ENCODE measurements at places on chromosomes 3 and 15.

DNA sequence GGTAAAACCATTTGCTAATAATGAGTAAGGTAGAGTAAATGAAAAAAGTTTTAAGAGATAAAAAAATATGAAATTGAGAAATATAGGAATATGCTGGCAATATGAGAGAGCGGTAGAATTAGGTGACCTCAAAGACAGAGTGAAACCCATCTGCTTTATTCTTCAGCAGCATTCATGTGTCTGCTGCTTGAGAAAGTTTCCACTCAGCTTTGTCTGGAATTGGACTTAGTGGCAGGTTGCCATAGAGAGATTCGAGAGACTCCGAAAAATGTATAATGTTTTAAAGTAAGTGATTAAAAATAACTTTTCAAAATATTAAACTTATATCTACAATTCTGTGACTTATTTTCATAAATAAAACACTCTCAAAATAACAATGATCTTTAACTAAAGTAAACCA is 5.0 kb downstream of the SUCNR1 start:
- no peak for DNase-seq

- DNase-seq, result no peak
Observed at GRCh38 chr3:52068730-52069129, 12.4 kb upstream of the DUSP7 start.

- no peak for DNase-seq
Observed at GRCh38 chr3:67118635-67119034, 120.5 kb downstream of the KBTBD8 start.

DNA sequence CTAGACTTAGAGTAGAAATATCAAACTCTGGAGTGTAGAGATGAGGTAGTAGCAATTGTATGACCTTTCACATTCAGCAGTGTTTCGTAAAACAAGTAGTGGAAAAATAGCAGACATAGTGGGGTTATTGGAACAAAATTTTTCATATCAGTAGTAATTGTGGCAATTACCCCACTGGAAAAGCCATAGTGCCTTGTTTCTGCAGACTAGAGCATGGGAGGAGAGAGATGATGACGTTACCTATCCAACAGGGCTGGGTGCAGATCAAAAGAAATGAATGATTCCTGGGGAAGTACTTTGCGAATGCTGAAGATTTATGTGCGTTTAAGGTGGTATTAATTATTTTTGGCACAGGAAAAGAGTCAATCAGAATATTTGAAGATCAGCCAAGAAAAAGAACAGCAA is 147.0 kb upstream of the LRRFIP2 start:
- DNase-seq, result no peak

GRCh38 chr3:23303601-23304217 is 100.6 kb downstream of the UBE2E2 start:
- no peak for DNase-seq

- no peak for DNase-seq
Observed at GRCh38 chr3:129469026-129469425, 29.0 kb downstream of the IFT122 start.

GRCh38 chr3:9617056-9617455 is 32.2 kb upstream of the MTMR14 start:
- DNase-seq, result no peak

DNA sequence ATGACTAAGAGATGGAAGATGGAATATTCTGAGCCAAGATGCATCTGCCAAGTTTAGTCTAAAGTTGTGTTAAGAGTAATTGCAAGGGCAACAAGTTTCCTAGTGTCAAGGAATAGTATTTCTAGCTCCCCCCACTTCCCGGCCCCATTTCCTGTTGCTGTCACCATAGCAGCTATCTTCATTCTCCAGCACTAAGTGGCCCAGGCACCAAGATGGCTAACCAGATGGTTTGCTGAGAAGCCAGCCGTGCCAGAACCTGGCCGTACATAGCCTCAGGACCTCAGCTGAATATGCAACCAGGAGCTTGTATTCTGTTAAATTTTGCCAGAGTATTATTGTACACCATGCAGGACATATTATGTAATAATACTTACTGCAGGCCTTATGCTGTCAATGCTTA is 108.8 kb upstream of the UMPS start:
- DNase-seq, result no peak

- no peak for DNase-seq
Observed at GRCh38 chr3:170511371-170511770, 74.5 kb downstream of the SLC7A14 start.

DNA sequence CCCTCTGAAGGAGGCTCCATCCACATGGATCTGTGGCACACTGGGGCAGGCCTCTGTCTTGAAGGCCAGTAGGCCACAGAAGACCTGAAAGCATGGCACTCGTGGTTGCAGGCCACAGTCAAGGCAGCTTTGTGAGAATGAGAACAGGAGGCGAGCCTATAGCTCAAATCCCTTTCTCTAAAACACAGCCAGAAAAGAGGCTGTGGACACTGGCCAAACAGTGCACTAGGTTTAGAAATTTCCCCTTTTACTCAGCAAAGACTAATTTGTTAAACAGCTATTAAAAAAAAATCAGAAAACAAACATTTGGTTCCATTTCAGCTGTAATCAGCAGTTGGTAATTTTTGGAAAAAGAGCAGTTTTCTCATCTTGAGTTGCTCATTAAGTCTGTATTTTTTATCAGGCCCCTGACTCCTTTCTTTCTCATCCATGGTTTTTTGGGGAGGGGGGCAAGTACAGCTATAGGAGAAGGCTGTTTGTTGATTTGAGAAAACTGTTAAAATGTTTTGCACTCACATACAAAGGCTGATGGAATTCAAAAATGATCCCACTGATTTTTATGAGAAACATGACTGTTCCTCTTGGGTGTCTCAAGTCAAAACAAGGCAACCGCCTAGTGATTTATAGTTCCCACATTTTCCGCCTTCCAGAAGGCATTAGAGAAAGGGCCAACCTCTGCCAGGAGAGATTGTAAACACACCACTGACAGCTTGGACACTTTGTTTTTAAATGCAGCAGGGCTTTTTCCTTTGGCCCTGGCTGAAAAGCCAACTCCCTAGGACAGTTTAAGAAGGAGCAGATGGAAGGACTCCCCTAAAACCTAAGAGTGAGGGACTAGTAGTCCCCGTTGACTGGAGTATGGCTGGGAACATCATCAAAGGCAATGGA is 28.1 kb downstream of the PARP16 start:
- no peak for DNase-seq

- DNase-seq, result no peak
Observed at GRCh38 chr3:101939361-101940049, 90.2 kb downstream of the NFKBIZ start.

DNA sequence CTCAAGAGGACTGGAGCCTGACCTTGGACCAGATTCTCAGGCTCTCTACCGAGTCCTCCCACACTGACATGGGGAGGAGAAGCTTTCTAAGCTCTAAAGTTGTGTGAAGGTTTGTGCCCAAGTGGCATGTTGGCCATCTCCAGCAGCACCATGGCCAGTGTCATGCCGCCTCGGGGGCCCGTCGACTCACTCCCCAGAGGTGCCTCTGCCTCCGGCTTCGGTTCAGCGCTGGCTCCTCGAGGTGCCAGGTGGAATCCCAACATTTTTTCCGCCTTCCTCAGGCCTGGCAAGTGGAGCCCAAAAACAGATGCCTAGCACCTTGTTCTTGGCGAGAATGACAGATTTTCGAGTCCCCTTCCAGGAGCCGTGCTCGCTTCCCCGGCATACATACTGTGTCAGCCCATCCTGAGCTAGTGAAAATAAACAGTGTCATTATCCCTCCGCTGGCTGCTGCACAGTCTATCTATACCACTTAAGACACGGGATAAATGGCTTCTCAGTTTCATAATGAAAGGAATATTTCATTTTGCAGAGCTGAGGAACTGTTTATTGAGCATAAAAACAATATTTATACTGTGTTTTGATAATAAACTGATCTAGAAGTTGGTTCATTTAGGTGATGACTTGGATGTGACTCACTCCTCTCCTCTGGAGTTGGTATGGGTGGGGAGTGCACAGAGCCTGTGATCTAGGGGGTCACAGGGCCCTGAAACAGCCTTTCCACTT is 328.5 kb upstream of the TLE3 start:
- no peak for DNase-seq

DNA sequence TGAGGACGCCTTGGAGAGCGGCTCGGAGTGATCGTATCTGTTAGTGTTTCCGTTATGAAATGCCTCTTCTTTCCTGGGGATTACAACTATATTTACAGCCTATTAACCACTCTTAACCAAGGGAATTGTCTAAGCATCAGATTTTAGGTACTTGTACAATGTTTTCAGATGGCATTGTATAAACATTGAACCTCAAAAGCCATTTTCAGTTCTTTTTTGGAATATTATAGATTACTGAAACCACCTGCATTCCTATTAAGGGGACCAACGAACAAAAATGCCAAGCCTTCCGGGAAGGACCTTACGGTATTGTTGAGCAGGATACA is 1.1 kb downstream of the NEO1 start:
- DNase-seq, result no peak

DNA sequence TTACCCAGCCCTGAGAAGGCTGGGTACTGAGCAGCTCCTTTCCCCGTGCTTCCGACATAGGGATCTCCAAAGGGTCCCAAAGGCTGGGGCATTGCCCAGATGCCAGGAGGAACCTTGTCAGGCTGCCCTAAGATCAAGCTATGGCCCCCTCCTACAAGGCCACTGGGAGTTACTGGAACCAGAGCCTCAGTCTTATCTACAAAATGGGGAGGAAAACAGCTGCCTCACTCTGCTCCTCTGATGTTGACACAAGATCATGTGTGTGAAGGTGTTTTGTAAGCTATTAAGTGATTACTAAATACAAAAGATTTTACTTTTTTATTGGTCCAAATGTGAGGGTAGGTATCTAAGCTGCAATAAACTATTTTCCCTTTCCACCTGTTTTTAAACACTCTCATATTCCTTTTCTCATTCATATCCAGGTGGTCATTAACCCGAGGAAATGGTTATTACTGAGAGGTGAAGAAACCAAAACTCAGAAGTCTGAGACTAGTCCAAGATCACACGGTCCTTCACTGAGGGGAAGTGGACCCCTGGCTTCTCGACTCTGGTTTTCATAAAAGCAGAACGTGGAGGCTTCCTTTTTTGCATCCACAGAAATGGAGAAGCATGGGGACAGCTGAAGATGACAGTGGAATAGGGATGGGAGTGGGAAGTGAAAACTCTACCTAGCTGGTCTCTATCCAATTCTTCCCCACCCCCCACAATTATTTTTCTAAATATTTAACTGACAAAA is 1.7 kb downstream of the ARPIN start:
- DNase-seq, result no peak

DNA sequence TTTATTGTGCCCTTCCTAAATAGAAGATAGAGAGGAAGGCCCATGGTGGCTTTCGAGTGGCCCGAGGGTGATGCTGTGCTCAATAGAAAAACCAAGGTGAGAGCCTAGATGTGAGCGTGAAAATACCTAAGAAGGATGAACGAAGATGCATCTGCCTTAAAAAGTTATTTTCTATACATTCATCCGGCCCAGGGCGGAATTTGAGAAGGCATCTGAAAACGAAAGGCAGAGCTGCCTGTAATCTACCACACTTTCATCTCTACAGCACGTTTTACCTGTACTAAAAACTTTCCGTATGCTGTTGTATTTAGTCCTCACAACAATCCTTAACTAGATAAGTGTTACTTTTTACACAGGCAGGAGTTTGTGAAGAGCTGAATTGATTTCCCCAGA is 1.4 kb downstream of the DUT start:
- DNase-seq, result no peak

GRCh38 chr3:119245778-119246177 is 5.1 kb upstream of the B4GALT4 start:
- DNase-seq, result no peak

DNA sequence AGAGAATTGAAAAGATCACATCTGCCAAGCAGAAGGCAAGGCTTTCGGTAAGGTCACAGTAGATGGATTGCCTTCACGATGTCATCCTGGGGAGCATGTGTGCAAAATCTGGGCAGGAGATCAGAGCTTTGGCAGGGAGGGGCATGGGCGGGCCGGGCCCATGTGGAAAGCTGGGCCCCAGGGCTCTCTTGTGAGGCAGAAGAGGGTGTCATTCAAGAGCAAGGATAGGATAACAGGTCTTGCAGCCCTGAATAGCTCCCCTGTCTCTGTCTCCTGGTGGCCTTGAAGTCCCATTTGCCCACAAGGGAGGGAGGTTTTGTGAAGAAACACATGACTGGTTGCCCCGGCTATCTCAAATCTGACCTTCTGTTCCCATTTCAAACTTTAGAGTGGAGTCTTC is 172.0 kb downstream of the OPA1 start:
- no peak for DNase-seq

GRCh38 chr15:91530956-91531582 is 322.4 kb upstream of the SLCO3A1 start:
- DNase-seq, result no peak

DNA sequence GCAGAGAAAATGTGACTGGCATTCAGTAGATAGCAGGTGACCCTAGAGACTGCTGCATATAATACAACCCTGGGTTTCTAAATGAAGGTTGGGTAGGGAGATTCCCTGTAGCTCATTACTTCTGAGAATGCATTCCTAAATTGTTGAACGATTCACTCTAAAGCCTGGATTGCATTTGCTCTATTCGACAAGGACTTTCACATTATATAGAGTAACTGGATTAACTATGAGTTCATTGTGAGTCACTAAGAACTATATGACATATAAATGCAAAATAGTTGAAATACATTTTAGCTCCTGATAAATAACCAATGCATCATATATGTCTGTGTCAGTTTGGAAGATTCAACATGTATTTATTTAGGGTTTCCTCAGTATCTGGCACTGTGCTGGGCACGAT is 294.7 kb upstream of the CCDC54 start:
- DNase-seq, result no peak

GRCh38 chr3:101303089-101303731 is 17.2 kb downstream of the IMPG2 start:
- DNase-seq, result no peak
